Esophagus squamous epithelium (tissue), 5 donors: ENCODE measurements at places on chromosomes 7 and 10.

DNA sequence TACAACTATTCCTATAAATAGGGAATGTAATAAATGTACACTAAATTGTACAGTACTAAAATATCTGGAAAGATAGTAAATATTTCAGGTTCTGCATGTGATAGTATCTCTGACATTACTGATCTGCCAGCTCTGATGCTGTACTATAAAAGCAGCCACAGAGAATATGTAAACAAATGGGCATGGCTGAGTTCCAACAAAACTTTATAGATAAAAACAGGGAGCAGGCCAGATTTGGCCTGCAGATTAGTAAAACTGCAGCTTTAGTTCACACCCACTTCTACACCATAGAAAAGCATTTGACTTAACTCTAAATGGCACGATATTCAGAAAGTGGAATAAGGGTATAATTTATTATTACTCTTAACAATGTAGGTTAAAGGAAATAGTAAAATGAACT lies 18.8 kb upstream of the TLL2 start:
- no peak overlapping the region for H3K4me3 ChIP-seq
- no peaks in the 10 kb centered on the region for H3K27me3 ChIP-seq
- no peak for DNase-seq
- H3K27ac ChIP-seq: no peak overlapping the region

- H3K4me1 ChIP-seq: peaks cover 21% of the 10 kb centered on the region
- H3K27ac ChIP-seq: no peak overlapping the region
- H3K27me3 ChIP-seq: no peaks in the 10 kb centered on the region
- DNase-seq: no peak
- no peak overlapping the region for H3K4me3 ChIP-seq
Observed at GRCh38 chr7:22371878-22372277, 14.9 kb upstream of the RAPGEF5 start.

DNA sequence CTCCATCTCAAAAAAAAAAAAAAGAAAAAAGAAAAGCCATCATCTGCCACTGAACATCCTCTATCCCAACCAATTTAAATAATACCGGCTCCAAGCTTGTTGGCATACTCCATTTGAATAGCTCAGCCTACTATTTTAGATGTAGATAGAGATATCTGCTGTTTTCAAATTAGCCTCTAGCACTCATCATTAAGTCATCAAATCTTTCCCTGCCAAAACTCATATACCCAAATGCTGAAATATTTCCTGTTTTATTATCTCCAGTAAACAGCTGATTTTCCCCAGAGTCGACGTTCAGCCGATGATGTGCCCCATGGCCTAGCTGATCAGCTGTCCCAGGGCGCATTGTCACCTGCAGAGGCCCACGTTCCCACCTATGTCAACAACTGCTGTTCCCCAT lies 34.5 kb upstream of the FRMD4A start:
- no peak overlapping the region for H3K4me3 ChIP-seq
- H3K4me1 ChIP-seq: no peaks in the 10 kb centered on the region

DNA sequence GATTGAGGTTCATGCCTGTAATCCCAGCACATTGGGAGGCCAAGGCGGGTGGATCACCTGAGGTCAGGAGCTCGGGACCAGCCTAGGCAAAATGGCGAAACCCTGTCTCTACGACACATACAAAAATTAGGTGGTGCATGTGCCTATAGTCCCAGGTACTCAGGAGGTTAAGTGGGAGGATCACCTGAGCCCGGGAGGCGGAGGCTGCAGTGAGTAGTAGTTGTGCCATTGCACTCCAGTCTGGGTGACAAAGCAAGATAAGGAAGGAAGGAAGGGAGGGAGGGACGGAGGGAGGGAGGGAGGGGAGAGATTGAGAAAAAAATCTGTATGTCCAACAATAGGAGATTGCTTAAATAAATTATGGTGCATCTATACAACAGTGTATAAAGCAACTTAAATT lies 13.2 kb downstream of the TLL2 start:
- no peaks in the 10 kb centered on the region for H3K36me3 ChIP-seq
- no peak for DNase-seq
- no peak overlapping the region for H3K27ac ChIP-seq
- H3K4me3 ChIP-seq: no peak overlapping the region
- H3K27me3 ChIP-seq: peaks cover 28% of the 10 kb centered on the region
